ENCODE measurements at places on chromosomes 3 and 15. TPM values are rescaled to one million over a fixed set of nuclear protein-coding genes. Genes with fewer than 3 reads are reported as not detected.

DNA sequence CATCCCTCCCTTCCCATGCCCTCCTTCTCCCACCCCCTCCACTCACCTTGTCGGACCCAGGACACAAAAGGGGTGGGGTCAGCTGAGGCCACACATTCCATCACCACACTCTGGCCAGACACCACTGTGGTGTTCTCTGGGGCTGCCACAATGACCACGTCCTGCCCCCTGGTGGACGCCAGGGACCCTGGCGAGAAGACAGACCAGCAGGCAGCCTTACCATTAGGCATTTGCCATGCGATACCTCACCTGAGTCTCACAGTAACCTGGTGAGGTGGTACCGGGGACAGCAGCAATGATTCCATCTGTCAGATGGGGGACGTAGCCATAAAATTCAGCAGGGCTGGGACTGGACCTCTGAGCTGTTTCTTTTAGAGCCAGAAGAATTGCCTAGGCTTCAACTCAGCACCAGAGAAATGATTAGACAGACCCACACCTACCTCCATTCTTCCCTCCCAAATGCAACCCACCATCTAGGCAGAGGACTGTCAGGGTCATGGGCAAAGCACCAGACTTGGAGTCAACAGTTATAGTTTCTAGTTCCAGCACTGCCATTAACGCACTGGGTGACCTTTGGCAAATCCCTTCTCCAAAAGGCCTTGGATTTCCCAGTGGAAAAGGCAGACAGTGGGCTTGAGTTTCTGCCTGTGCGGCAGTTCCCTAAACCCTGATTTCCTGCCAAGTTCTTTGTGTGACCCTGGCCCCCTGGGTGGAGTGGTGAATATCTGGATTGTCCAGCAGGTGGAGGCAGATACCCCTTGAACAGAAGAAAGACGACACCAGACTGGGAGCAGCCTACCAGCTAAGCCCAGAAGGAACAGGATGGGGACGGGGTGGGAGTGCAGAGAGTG lies 21.8 kb downstream of the IGDCC4 start:
- no peaks in the 10 kb centered on the region for H3K36me3 ChIP-seq
- peak; percentile 67 for DNase-seq
- H3K4me3 ChIP-seq, result no peak overlapping the region
- no peaks in the 10 kb centered on the region for H3K4me1 ChIP-seq
- H3K27me3 ChIP-seq, result no peaks in the 10 kb centered on the region
- H3K27ac ChIP-seq, result no peak overlapping the region

DNA sequence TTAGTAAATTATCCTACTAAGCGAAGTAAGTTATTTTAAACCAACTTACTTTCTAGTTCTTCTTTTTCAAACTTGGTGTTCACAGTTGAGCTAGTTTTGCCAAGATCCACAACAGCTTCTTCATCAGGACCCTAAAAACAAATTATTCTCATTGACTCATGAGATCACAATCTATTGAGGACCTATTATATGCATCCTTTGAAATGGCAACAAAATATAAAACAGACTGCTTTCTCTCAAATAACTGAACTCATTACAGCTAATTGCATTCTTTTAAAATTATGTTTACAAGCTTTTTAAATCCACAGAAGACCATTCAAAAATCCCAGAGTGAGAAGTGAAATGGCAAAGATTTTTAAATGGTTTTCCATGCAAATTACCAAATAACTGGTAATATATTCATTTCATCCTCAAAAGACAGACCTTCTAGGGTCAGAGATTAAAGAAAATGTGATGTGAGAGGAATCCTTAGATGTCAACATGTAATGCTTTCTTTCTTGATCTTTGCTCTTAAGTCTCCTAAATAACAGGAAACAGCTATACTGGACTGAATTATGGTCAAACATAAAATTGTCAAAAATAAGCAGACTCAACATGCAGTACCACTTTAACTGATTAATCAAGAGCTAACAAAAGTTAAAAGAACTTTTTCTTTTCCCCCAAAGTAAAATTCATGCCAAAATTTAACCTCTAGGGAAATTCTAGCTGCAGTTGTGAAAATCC lies 31.7 kb downstream of the SLC4A7 start:
- no peak for DNase-seq
- H3K27me3 ChIP-seq, result no peaks in the 10 kb centered on the region
- H3K4me1 ChIP-seq, result peaks cover 27% of the 10 kb centered on the region
- peaks cover 11% of the 10 kb centered on the region for H3K36me3 ChIP-seq
- H3K4me3 ChIP-seq, result no peak overlapping the region

DNA sequence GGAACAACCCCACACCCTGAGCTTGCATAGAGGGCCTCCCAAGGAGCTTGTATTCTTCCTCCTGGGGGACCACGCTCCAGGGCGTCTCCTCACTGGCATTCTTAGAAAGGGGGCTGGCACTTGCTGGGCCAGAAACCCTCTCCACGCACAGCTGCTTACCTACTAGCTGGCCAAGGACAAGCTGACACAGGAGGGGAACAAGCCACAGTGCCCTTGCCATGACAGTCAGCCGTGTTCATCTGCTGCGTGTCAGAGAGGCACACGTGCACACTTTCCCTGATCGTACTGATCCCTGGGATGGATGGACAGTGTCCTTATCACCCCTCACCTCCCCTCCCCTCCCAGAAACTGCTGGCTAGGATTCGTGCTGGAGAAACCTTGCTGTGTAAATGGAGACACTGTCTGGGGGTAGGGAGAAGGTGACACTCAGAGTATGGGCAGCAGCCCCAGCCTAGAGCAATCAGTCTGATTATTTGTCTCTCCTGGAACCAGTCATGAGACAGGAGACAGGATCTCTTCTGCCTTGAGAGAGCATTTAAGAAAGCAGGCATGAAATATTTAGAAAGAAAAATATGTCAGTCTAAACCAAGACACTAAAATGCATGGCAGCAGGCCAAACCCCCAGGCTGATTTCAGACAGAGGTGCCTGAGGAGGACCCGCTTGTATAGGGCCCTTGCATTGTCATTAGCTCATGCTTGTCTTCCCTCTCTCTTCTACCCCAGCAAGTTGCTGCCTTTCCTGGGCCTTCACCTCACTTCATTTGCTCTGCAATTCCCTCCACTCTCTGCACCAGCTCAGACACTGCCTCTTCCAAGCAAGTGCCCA lies 311.8 kb upstream of the TRIM42 start:
- no peak overlapping the region for H3K4me3 ChIP-seq
- no peaks in the 10 kb centered on the region for H3K4me1 ChIP-seq
- no peaks in the 10 kb centered on the region for H3K27me3 ChIP-seq

DNA sequence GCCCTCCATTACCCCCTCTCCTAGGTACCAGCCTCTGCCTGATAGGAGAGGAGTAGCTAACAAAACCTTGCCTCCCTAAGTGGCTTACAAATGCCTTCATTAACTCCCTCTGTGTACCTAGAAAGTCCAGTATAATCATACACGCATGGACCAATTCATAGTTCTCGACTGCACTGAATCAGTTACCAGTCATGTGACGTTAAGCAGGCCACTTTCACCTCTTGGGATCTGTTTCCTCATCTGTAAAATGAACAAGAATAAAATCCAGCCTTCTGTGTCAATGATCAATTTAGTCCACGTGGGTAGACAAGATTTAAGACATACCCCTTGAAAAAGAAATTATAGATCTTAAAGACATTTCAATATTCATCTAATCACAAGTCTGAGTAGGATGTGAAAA lies 72.2 kb downstream of the TRIM69 start:
- no peaks in the 10 kb centered on the region for H3K36me3 ChIP-seq
- H3K27me3 ChIP-seq, result peaks cover 81% of the 10 kb centered on the region
- no peak for DNase-seq
- H3K27ac ChIP-seq, result no peak overlapping the region
- H3K4me1 ChIP-seq, result no peaks in the 10 kb centered on the region

DNA sequence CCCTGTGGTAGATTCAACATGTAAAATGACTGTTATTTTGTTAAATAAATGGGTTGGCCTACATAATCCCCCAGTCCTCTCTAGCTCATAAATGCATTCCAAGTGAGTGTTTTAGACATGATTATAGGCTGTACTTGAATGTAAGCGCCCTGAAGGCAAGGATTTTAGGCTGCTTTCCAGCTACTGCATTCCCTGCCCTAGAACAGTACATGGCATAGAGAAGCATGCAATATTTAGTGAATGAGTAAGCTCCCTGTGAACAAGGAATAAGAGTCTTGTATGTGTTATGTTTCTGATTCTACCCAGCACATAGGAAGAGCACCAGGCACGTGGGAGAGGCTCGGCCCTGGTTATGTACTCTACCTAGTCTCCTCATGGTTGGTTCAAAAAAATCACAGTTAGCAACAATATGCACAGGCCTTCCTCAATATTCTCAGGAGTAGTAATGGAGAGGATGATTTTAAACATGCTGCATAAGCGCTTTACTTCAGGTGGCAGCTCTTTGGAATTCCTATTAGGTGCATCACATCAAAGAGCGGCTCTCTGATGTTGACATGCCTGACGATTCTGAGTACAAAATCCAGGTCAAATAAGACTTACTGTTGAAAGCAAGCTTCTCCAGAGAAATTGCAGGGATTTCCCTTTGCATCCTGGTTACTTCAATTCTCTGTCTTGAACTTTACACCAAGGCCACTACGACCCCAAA lies 456.6 kb downstream of the MAGI1 start:
- no peak overlapping the region for H3K4me3 ChIP-seq
- DNase-seq, result peak; percentile 38
- no peaks in the 10 kb centered on the region for H3K27me3 ChIP-seq
- peaks cover 3% of the 10 kb centered on the region for H3K4me1 ChIP-seq

DNA sequence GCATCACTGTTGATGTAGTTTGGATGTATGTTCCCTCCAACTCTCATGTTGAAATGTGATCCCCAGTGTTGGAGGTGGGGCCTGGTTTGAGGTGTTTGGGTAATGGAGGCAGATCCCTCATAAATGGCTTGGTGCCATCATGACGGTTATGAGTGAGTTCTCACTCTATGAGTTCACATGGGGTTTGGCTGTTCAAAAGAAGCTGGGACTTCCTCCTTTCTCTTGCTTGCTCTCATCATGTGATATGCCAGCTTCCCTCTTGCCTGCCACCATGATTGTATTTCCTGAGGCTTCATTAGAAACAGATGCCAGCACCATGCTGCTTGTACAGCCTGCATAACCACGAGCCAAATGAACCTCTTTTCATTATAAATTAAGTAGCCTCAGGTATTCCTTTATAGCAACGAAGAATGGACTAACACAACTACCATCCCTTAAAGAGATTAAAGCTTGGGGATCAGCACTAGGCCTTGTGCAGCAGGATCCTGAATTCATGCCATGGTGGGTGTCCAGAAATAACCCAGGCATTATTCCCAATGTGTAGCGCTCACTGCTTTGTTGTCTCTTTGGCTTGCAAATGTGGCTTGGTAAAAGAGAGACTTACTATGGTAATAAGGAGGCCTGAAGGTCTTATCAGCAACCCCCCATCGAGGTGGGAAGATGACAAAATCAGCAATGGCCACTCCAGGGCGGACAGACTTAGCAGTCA lies 41.9 kb downstream of the NDUFB4 start:
- H3K27me3 ChIP-seq, result no peaks in the 10 kb centered on the region
- H3K4me1 ChIP-seq, result no peaks in the 10 kb centered on the region
- no peak overlapping the region for H3K27ac ChIP-seq
- DNase-seq, result no peak
- no peaks in the 10 kb centered on the region for H3K36me3 ChIP-seq
- H3K4me3 ChIP-seq, result no peak overlapping the region

- no peaks in the 10 kb centered on the region for H3K4me1 ChIP-seq
- peaks cover 22% of the 10 kb centered on the region for H3K27me3 ChIP-seq
- no peak for DNase-seq
- H3K4me3 ChIP-seq, result no peak overlapping the region
These were observed 40.0 kb upstream of the OR5H6 start for GRCh38 chr3:98223907-98224672.

DNA sequence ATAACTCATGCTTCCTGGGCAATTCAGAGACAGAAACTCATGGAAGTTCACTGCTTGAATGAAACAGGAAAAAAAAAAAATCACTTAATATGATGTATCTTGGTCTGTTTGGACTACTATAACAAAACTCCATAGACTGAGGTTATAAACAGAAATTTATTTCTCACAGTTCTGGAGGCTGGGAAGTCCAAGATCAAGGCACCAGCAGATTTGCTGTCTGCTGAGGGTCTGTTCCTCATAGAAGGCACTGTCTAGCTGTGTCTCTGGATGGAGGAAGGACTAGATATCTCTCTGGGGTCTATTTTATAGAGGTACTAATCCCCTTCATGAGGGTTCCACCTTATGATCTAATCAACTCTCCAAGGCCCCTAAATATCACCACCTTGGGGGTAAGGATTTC lies 119.3 kb downstream of the IGF2BP2 start:
- DNase-seq, result no peak
- no peaks in the 10 kb centered on the region for H3K27me3 ChIP-seq
- no peak overlapping the region for H3K4me3 ChIP-seq
- peaks cover 5% of the 10 kb centered on the region for H3K36me3 ChIP-seq
- no peaks in the 10 kb centered on the region for H3K4me1 ChIP-seq

- H3K27ac ChIP-seq, result no peak overlapping the region
- H3K36me3 ChIP-seq, result no peaks in the 10 kb centered on the region
- H3K4me3 ChIP-seq, result no peak overlapping the region
- no peaks in the 10 kb centered on the region for H3K4me1 ChIP-seq
- no peak for DNase-seq
- H3K27me3 ChIP-seq, result peaks cover 97% of the 10 kb centered on the region
These were observed 17.3 kb downstream of the GJD2 start for GRCh38 chr15:34737477-34737876.

DNA sequence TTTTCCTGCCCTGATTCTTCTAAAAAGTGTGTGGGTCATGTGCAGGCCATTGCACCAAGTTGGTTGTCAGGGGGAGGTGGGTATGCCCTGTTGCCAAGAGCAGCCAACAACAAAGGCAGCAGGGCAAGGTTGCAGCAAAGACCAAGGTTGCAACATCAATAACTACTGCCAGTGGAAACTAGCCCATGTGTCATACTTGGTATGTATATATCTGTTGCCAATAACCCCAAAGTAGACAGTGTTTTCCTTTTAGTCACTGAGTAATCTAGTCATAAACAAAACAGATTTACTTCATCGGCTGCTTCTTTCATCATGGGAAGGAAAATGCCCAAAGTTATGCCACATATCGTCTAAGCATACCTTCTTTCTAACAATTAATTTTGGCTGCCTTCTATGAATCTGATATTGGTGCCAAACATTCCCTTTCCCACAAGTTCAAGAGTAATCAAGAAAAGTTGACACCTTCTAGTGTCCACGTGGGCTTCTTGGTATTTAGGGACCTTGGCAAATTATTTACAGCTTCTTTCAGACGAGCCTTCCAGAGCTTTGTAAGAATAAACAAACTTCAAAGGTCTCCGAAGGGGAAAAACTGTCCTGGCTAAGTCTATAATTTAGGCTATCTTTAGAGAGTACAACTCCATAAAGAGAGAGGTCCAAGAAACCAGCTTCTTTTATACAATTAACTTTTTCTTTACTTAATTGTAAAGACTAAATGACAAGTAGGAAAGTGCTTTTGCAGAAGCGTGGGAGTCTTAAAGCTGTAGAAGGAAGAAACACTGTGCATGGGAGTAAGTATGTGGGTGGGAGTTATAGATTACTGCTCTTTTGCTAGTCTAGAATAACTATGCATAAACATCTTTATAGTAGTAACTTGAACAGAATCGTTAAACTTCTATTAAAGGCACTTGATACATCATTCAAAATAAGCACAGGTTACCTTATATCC lies 10.0 kb upstream of the MBNL1 start:
- peak overlapping the region; percentile 45 for H3K27ac ChIP-seq
- DNase-seq, result peak; percentile 97
- H3K4me3 ChIP-seq, result peak overlapping the region; percentile 24
- no peaks in the 10 kb centered on the region for H3K36me3 ChIP-seq

Gene GOLGA6L10
- total RNA-seq, result 1.1 TPM

Gene GOLGA6L22
- total RNA-seq, result not detected

Gene CD86
- not detected for total RNA-seq

Gene TEX55
- total RNA-seq, result 0.33 TPM

Gene LDHAL6B
- total RNA-seq, result not detected

Gene AP3B2
- total RNA-seq, result not detected

Gene C3orf22
- total RNA-seq, result not detected

Gene CCK
- not detected for total RNA-seq

Gene CYP19A1
- not detected for total RNA-seq

Gene CHRM5
- 0.04 TPM for total RNA-seq

Gene MNS1
- 4.3 TPM for total RNA-seq

Gene FBXL22
- 2.0 TPM for total RNA-seq

Gene MAN2C1
- 120 TPM for total RNA-seq

Gene TRANK1
- total RNA-seq, result 2.4 TPM
